Activated CD4-positive, alpha-beta T cell treated with anti-CD3 and anti-CD28 coated beads, Interleukin-2, amount 50 U/mL, for 48 hours (primary cell): ENCODE measurements at places on chromosomes 6 and 20.

DNA sequence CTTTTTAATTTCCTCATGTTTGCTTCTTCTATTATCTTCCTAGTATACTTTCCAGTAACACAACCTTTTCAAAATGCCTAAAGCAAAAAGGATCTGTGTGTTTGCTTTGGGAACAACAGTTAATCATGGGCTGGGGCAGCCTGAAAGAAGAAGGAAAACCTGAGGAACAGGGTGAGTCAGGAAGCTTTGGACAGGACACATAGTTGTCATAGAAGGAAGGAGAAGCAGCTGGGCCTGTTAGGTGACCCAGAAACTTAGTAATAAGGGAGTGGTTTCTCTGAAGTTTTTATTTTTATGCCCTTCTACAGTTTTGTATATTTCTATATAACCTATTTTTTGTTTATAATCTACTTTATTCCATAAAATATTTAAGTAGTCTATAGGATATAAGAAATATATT is 61.4 kb downstream of the CD24 start:
- DNase-seq = no peak

- no peak for DNase-seq
These were observed 79.8 kb upstream of the CHD6 start for GRCh38 chr20:41697861-41698559.

DNA sequence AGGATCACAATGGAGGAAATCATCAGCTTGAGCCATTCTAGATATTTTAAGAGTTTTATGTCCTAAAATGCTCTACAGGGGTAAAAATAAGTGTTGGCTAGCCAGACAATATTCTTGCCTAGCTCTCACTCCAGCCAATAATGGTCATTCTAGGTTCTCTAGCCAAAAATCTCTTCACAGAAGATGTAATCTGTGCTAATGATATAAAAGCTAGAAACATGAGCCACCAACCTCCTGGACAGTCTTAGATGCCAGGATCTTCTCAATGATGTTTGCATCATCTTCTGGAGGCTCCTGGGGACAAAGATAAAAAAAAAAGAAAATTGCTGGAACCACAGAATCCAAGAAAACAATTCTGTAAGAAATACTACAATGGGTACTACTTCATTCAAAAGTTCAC is 119.1 kb downstream of the CHD6 start:
- DNase-seq = no peak

DNA sequence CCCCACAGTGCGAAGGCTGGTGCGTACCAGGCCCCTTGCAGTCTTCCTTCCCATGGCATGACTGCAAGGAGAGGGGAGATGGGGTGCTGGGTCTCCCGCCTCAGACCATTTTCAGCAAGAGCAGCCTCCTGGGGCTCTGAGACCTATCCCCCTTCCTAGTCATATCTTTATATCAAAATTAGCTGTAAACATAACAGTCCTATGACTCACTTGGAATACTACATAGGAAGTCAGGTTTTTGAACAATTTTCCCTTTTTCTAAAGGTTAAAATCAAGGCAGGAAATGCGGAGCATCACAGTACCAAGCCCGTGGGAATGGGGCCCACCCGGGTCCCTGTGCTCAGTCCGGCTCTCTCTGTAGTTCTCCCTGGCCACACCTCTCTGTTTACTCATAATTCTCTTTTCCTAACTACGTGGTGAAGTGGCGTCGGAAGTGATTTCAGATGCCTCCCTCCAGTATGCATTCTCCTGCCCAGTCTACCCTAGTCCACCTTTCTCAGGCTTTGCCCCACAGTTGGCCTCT is 109.8 kb upstream of the TMEM170B start:
- no peak for DNase-seq

- DNase-seq = no peak
These were observed 1.9 kb downstream of the CITED2 start for GRCh38 chr6:139372326-139373153.

GRCh38 chr6:135014353-135014832 is 40.2 kb downstream of the HBS1L start:
- peak; percentile 16 for DNase-seq

DNA sequence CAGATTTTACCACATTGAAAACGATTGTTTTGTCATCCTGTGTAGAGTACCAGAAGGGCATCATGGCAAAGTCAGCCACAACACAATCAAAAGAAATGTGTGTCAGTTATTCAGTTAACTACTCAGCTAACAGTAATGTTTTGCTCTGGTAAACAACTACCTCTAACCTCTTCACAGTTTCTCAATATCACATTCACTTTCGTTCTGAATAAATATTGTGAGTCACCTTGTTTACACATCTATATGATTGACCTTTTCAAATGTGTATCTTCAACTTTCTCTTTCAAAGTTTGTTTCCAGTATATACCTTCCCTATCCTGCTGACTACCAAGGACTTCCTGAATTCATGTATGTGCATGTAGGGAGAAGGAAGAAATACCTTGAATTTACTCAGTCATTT is 216.6 kb upstream of the UFL1 start:
- no peak for DNase-seq

- no peak for DNase-seq
These were observed 133.3 kb upstream of the AHI1 start for GRCh38 chr6:135630789-135631376.
